ENCODE measurements at places on chromosomes 16 and 17.

DNA sequence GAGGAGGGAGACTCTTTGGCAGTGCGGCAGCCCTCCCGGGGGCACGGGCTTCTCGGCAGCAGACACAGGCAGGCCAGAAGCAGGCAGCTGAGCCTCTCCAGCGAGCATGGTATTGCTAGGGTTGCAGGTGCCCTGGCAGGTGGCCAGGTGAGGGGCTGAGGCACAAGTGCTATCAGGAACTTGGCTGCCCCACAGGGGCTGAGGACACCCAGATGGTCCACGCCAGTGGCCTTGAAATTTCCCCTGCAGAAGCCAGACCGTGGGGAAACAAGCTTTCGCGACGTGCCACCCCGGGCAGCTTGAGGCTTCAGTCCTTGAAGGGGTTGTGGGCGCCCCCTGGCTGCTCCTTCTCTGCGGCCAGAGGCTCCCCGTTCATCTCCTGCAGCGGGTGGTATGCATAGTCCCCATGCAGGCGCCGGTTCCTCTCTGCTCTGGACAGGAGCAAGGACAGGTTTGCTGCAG, 8.5 kb downstream of the NAGPA start:
- no peak for DNase-seq

GRCh38 chr16:49856672-49857330, 889 bp upstream of the ZNF423 start:
- DNase-seq, result peak; percentile 9

GRCh38 chr17:75776386-75777295, 8.0 kb upstream of the UNK start:
- no peak for DNase-seq

- DNase-seq, result no peak
Observed at GRCh38 chr17:41614098-41614497, 1.5 kb upstream of the KRT16 start.

DNA sequence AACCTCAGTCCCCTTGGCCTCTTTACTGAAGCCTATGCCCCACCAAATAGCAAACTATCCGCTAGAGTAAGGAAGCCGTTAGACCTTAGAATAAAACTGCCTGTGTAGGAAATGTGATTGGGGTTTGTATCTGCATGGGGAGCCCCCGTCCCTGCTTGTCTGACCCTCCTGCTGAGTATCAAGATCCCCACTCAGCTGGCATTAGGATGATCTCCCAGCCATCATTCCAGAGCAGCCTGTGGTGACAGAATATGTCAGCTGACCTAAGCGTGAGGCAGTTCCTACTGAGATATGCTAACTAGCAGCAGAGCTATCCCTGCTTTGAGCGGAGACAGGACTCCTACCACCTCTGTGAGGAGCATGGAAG, 645 bp upstream of the GFOD2 start:
- peak; percentile 6 for DNase-seq

- peak; percentile 22 for DNase-seq
Observed at GRCh38 chr17:37608351-37609169, 658 bp downstream of the SYNRG start.

- no peak for DNase-seq
Observed at GRCh38 chr17:33955461-33955860, 299.6 kb upstream of the CCL2 start.

DNA sequence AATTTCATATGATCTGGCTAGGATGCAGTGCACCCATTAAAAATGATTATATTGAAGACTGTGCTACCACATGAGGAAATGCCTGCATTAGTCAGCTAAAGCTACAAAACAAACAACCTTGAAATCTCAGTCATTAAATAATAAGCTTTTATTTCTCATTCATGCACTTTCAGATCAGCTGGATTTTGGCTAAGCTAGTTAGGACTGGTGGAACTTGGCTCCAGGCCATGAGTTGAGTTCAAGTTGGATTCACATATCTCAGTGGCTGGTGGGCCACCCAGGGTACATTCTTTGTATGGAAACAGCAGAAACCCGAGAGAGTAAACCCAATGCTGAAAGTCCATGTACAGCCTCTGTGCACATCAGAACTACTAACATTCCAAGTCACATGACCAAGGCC, 6.4 kb upstream of the SLFN12L start:
- DNase-seq, result no peak

- no peak for DNase-seq
Observed at GRCh38 chr16:68927018-68927417, 83.7 kb downstream of the TANGO6 start.

DNA sequence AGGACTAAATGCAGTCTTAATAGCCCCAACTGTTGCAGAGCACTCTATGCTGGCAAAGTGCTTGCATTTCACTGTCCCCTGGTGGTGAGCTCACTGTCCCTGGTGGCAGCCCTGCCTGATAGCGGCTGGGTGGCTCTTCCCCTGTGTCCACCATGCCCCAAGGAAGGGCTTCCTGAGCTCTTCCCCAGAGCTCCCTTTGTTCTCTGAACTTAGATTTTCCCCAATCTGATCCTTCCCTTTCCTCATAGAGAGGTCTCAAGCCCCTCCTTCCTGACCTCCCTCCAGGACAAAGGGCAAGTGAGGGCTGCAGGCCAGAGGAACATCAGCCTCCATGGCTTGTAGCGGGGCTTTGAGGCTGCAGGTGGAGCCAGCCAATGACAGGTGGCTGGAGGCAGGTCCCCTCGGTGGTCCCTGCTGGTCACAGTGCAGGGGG, 17.0 kb downstream of the BEAN1 start:
- DNase-seq, result no peak

DNA sequence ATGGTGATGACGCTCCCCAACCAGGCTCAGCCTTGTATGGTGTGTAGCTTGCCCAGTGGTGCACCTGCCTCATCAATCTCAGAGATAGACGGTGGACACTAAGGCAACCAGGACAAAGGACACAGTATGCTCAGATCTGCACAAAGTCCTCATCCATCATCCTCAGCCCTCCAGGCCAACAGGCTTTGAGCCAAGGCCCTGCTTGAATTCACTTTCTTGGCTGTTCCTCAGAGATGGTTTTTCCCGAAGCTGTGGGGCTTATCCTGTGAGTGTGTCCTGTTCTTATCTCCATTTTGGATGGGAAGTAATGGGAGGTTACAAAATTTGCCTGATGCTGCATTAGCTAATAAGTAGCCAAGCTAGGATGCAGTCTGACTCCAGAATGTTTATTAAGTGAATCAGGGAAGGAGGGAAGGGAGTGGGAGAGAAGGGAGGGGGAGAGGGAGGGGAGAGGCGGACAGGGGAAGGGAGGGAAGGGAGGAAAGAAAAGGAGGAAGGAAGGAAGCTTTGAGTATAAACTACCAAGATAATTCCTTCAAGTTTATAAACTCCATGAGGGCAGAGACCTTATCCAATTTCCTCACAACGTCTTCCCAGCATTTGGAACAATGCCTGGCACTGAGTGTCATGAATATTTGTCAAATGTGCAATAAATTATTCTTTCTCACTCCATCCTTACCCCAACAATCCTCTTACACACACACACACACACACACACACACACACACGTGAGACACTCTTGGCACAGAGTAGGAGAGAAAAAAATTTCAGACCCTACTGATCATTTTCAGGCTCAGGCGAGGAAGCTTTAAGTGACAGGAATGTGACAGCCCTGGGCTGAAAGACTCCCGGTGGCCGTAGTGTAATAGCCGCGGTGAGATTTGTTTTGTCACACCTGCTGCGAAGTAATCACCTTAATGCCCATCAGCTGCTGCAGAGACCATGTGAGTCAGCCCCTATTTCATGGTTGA, 84.3 kb downstream of the BMERB1 start:
- DNase-seq, result no peak

GRCh38 chr17:44069974-44070454, 521 bp upstream of the G6PC3 start:
- no peak for DNase-seq

GRCh38 chr16:29029168-29029994, 44.5 kb downstream of the LAT start:
- DNase-seq, result peak; percentile 92

GRCh38 chr16:77157346-77158058, 33.5 kb upstream of the MON1B start:
- DNase-seq, result no peak

- no peak for DNase-seq
Observed at GRCh38 chr17:74872313-74873036, at the start of gene FDXR. Gene FDXR, minus strand, starts transcription at chr17:74872994. Its CDS starts 50 bp downstream, at chr17:74872944.

GRCh38 chr17:8426094-8426720, 9.5 kb upstream of the NDEL1 start:
- no peak for DNase-seq

- no peak for DNase-seq
Observed at GRCh38 chr17:21388066-21388465, 11.9 kb downstream of the KCNJ12 start.

- DNase-seq, result no peak
Observed at GRCh38 chr17:41101586-41102259, at the start of gene KRTAP4-16. Gene KRTAP4-16, minus strand, starts transcription at chr17:41102209. Its CDS starts 0 bp downstream, at chr17:41102209.

- DNase-seq, result peak; percentile 33
Observed at GRCh38 chr17:58666858-58667267, 25.0 kb downstream of the TEX14 start.

GRCh38 chr16:12558641-12559040, 245.0 kb downstream of the CPPED1 start:
- DNase-seq, result no peak

- no peak for DNase-seq
Observed at GRCh38 chr16:56068816-56069215, 122.5 kb upstream of the GNAO1 start.

- no peak for DNase-seq
Observed at GRCh38 chr16:63856537-63856936, 1265.3 kb downstream of the CDH11 start.

DNA sequence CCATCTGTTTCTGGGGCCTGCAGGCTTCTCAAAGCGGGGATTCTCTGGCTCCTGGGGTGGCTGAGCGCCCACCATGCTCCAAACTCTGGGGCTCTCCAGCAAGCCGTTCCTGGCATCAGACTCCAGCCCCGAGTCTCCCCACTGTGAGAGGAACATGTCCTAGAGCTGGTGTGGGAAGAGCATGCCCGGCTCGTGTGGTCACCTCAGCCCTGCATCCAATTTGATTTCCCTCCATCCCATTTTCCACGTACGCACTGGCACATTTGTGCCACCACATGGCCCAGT, 23.2 kb upstream of the KCNJ12 start:
- DNase-seq, result no peak

DNA sequence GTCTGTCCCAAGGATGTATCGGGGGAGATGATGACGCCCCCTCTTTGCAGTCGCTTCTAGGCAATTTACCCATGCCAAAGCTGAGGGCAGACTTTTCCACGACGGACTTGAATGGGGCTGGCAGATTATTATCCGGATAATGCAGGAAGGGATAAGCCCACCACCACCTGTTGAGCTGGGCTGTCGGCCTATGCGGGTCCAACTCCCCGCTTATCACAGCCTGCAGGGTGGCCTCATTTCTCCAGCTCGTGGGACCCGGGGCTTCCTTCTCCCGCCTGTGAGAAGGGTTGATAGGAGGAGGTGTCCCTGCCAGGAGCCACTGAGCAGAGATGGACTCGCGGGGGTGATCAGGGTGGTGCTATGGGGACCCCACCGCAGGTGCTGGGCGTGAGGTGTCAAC, 559 bp downstream of the CACNG5 start:
- DNase-seq, result no peak

GRCh38 chr16:87240211-87241136, 76.7 kb downstream of the C16orf95 start:
- DNase-seq, result no peak

DNA sequence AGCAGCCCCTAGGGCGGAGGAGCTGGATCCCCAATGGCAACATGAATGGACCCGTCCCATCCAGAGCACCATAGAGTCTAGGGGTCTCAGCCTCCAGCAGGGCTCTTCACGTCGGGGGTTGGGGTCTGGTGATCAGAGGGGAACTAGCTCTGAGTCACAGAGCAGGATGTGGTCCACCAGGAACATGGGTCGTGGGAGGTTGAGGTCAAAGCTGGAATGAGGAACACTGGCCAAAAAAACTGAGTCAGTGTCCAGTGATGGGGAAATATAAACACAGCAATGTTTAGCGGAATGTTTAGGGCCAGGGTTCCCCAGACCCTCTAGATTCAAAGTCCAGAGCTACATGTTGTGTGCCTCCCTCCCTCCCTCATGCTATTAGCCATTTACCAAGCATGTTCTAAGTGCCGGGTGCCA, 79.1 kb upstream of the C16orf82 start:
- no peak for DNase-seq

DNA sequence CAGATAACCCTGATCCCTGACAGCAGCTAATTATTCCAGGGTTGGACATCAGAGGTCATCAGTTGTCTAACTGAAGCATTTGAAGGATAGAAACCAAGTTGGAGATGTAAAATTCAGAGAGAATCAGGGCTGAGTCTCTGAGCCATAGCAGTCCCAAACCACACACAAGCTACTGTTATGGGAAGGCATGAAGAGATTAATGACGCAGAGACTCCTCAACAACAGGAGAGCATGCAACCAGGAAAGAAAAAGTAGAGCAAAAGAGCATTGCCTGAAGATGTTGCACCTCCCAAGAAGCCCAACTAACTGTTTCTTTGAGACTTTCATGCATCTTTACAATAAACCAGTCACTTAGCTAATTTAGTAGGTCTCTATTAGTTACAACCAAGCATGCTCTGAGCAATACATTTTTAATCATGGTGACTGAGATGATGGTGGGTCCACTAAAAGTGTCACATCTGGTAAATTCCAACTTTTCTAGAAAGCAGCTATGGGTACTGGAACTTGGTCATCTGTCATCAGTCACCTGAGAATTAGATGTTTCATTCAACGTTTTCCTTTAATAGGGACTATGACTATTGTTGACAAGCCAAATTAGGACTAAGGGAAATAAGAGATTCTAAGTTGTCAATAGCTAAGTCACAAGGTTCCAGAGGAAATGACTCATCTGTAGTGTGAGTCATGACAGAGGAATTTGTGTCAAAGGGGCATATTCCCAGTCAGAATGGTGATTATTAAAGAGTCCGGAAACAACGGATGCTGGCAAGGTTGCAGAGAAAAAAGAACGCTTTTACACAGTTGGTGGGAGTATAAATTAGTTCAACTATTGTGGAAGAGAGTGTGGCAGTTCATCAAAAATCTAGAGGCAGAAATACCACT, 239.8 kb downstream of the CHD9NB start:
- DNase-seq, result no peak

- DNase-seq, result no peak
Observed at GRCh38 chr16:50263060-50263909, 3.1 kb upstream of the ADCY7 start.

GRCh38 chr16:68948230-68948910, 105.0 kb downstream of the TANGO6 start:
- DNase-seq, result no peak

DNA sequence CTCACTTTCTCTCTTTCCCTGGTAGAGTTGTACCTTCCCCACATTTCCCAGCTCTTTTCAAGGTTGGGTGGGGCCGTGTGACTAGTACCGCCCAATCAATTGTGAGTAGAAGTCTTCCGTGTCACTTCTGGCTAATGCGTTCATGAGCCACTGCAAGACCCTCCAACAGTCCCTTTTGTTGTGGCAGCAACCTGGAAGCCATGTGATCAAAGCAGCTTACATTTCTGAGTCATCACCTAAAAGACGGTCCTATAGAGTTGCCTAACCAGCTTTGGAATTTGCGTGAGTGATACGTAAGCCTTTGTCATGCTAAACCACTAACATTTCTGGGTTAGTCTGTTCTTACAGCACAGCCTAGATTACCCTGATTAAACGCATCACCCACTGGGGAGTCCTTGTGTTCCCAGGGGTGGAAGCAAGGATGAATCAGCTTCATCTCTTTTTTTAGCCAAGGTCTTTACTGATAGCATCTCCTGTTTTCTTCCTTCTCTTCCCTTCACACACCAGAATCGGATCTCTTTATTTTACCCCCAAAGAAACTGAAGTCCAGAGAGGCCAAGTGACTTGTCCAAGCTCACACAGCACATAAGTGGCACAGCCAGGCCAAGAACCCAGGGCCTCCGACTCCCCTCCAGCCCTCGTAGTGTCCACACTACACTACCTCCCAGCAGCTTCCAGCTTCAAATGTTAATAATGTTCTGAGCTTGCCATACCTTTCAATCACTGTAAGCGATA, 366.3 kb upstream of the XYLT1 start:
- no peak for DNase-seq
